ENCODE measurements at places on chromosomes 4 and X.

DNA sequence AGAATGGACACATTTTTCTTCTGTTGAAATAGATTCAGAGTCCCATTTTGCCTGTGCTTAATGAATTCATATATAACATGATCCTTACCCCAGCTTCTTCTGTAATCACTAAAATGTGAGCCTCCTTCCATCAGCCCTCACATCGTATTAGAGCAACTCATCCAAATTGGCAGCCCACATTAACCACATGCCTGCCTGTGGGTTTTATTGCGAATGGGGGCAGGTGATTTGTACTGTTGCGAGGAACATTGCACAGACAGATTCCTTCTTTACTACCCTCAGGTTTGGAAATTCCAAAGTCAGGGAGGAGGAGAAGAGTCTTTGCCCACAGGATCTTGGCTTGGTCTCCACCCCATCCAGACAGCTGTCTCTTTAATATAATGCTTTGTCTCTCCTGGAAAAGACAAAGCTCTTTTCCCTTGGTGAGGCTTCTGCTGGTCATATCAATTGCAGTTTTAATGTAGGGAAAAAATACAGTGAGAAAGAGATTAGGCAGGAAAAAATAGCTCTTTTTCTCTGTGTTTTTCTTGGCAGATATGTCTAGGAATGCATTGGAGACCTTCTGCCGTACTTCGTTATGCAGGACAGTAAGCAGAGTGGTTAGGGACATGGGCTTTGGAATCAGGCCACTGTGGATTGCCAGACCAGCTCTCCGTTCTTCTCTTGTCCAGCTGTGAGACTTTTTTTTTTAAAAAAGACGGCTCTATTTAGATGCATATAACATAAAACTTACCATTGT is 371.2 kb downstream of the AFF2 start:
- DNase-seq = no peak

GRCh38 chr4:39699687-39700409 is 1.9 kb downstream of the UBE2K start:
- DNase-seq = no peak

GRCh38 chr4:159777689-159778088 is 674.8 kb downstream of the RAPGEF2 start:
- DNase-seq = peak; percentile 75

- DNase-seq = no peak
These were observed 7.0 kb upstream of the TRIML1 start for GRCh38 chr4:188132232-188132631.

DNA sequence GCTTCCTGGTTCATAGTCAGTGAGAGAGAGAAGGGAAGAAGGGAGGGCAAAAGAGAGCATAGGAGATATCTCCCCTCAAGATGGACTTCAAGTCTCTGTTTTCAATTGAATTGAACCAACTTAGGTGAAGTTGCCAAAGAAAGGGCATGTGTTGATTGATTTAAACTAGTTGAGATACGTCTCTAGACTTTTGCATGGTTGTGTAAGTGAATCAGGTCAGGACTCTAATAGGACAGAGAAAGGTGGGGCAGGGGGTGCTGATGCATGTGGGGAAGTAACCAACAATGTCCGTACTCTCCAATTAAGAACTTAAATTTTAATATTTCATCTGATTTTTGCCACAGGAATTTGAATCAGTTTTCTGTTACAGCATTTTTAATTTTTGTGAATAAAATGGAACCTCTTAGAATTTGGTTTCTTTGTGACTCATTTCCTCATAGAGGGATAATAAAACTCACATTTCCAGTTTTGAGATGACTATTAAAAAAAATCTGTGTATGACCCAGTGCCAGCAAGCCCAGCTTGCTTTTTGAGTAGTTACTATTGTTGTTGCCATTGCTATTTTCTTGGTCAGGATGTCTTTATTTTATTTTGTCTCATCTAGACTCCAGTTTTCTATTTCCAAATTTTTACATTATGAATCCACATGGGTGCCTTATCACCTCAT is 37.3 kb downstream of the SLIT2 start:
- DNase-seq = no peak

GRCh38 chrX:32084757-32085156 is 1012.9 kb upstream of the FTHL17 start:
- DNase-seq = no peak

DNA sequence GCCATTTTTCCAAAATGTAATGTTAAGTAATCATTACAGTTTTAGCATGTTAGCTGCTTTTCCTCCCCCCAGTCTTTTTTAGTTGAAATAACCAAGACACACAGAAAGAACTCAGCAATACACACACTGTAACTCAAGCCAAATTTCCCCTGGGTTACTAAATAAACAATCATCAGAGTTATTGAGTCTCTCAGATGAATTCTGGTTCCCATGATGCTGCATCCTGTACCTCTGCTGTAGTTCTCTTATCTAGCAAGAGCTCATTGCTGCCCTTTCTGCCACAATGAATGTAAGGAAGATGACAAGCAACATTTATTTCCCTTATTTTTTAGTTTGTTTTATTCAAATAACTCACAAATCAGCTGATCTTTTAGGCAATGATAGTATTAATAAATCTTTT is 185.1 kb downstream of the ARHGAP6 start:
- DNase-seq = no peak

DNA sequence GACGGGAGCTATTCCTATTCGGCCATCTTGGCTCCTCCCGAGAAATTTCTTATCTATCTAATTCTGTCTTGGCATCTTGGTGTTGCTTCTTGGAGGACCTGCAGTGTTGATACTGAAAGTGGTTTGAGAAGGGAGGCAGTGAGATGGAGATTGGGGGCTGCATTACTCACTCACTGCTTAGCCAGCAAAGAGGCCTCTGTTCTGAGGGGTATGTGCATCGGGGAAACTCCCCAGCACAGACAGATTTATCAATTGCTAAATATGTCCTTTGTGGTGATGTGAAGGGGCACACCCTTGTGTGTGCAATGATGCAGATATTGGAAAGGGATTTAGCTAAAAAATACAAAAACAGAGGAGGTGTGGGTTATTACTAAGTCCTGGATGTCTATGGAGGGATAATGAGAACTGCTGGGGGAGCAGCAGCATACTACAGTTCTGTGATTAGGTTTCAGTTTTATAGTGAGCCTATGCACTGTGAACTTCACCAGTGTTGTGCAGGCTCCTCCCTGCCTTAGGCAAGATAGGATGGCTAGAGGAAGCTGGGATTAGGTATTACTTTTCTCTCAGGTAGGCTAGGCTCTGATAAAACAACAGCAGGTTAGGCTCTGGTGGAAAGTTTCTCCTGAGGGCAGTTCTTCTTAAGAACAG is 279.0 kb downstream of the HS3ST1 start:
- no peak for DNase-seq

DNA sequence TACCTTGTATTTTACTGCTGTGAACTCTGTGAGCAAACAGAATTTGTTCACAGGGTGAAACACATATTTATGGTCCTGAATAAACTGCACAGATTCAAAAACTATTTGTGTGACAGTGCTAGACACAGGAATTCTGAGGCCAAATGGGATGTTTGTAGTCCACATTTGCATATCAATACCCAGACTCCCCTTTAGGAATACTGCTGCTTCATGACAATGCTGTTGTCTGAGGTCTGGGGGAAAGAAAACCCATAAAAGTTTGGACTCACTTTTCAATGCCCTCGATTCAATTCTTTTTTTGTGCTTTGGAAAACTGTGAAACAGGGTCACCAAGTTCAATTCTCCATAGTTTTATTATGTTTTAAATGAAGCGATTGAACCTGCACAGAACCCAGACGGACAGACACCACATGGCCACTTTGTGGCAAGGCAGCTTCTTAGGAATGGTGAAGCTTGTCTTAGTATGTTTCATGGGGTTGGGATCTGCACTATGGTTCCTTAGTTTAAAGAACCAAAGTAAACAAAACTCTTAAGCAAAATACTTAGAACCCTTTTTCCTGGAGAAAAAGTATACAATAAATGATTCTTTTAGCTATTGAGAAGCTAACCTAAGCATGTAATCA is 92.3 kb upstream of the MAD2L1 start:
- no peak for DNase-seq

DNA sequence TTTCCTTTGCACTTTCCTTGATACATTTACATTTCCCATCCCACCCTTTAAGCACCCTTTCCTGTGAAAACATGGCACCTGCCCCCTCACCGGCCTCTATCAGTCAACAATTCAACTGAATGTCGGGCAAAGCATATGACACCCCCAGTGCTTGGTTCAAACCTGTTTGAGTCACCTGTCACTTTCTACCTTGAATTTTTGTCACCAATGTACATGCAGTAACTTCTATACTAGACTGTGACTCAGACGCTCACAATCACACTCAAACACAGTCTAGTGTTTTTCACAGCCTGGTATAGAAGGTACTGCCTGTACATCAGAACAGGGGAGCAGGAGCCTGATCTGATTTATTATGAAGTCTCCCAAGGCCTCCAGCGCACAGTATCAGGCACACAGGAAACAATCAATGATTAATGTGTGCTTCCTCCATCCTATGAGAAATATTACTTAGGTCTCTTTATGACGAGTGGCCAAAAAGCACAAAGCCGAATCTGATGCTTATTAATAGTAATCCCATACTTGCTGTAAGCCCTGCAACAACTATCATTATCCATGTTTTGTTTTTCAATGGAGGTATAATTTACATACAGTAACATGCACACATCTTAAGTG is 49.2 kb upstream of the FAM9C start:
- DNase-seq = no peak

GRCh38 chr4:75997946-75998345 is 7.2 kb upstream of the SDAD1 start:
- no peak for DNase-seq
